ENCODE measurements at places on chromosomes 5 and 9.
A peak's percentile ranks its signal among the peaks of the same experiment; 100 is the strongest.

GRCh38 chr9:89493181-89493580 lies 4.7 kb downstream of the SEMA4D start:
- no peak for DNase-seq

DNA sequence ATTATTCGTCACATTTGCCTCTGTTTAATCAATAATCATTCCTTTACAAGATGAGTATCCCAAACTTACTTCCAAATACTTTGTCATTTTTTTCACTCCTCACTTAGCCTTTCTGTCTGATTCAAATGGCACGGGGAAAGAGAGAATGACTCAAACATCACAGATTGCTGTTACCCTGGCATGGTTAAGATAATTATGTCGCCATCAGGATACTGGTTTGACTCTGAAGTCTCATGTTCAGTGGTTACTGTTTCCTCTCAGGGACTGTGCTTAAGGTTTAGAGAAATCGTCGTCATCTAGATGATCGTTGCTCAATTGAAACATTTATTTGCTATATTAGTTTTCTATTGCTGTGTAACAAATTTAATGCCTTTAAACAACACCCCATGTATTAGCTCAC lies 45.2 kb upstream of the RAD23B start:
- no peak for DNase-seq

DNA sequence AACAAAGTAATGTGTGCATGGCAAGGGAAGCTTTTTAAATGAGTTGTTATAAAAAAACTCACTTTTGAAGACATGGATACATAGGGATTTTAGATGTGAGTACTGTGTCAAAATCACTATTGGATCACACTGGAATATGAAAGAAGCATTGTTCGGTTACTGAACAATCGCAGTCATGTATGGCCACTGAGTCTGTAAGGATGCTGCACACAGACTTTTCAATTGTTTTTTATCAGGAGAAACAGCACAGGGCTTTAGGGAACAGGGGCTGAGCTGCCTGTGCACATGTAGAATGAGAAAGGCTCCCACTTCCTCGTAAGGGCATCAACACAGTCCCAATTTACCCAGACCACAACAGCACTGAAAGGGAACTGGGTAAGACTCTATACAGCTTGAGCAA lies 1333.9 kb upstream of the DMAC1 start:
- DNase-seq = no peak

- DNase-seq = peak; percentile 82
Observed at GRCh38 chr5:134224888-134225779, 739 bp downstream of the PPP2CA start.

- no peak for DNase-seq
Observed at GRCh38 chr5:31113666-31114350, 79.7 kb upstream of the CDH6 start.

DNA sequence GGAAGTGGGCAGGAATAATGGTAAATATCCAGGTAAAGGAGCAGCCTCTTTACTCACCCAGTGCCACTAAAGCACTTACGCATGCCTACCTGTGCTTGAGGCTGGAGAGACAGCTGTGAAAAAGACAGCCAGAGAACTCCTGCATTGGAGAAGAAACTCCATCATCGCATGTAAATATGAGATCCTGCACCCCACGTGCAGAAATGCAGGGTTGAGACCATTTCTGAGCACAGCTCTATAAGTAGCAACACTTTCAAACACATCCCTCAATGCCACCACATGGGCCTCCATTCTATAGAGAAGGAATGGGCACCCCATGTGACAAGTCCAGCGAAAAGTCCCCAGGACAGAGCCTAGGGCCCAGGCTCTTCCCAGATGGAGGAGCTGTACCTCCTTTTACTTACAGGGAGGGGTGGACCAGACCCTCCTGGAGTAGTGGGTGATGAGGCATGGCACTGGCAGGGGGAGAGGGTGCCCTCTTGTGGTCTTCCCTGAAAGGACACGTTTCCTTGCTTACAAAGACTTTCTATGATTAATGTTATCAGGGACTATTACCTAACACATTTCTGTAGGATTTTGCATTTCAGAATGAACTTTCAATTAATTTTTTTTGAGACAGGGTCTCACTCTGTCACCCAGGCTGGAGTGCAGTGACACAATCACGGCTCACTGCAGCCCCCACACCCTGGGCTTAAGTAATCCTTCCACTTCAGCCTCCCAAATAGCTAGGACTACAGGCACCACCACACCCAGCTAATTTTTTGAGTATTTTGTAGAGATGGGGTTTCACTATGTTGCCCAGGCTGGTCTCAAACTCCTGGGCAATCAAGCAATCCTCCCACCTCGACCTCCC lies 55.3 kb upstream of the IL17B start:
- peak; percentile 86 for DNase-seq

DNA sequence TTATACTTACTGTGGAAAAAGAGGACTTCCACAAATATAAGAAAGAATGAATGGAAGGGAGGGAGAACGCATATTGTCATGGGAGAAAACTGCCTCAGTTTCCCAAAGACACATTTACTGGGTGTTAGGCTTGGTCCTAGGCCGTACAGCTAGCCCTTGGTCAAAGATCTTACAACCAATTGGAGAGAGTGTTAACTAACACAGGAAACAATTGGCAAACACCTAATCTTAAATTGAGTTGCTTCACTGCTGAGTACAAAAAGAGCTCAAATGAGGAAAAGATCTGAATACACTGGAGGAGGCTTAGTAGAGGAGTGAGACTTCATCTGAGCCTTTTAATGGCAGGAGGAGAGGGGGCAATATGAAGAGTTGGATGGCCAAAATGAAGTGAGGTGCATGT lies 161.7 kb downstream of the GLIS3 start:
- DNase-seq = no peak

DNA sequence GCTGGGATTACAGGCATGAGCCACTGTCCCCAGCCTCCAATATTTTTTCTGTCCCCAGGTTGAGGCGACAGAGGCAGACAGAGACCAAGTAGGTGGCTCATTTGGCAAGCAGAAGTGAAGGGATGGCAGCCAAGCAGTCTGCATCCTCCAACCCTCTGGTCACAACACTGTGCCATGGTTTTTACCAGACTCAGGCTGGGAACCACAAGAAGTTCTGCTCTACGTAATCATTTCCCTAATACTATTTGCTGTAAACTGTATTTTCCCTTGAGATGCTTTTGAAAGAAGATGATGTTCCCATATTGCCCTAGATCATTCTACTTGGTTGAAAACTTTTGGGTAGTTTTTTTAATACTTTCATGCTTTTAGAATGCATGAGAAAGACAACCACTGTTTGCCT lies 40.5 kb downstream of the PTTG1 start:
- DNase-seq = no peak

DNA sequence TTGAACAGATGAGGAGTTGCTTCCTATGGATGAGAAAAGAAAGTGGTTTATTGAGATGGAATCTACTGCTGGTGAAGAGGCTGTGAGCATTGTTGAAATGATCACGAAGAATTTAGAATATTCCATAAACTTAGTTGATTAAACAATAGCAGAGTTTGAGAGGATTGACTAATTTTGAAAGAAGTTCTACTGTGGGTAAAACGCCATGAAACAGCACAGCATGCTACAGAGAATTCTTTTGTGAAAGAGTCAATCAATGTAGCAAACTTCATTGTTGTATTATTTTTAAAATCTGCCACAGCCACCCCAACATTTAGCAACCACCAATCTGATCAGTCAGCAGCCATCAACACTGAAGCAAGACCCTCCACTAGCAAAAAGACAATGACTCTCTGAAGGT lies 309.1 kb downstream of the SPOCK1 start:
- no peak for DNase-seq

- peak; percentile 84 for DNase-seq
Observed at GRCh38 chr9:105007143-105007542, 79.2 kb upstream of the ABCA1 start.

DNA sequence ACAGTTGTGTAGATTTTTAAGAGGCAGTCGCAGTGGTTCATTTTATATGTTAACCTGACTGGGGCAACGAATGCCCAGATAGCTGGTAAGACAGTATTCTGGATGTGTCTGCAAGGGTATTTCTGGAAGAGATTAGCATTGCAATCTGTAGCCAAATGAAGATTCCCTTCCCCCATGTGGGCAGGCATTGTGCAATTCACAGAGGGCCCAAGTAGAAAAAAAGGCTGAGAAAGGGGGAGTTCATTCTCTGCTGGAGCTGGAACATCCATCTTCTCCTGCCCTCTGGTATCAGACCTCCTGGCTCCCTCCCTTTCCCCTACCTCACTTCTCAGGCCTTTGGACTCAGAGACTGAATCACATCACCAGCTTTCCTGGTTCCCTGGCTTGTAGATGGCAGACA lies 70.6 kb downstream of the TENT4A start:
- no peak for DNase-seq

DNA sequence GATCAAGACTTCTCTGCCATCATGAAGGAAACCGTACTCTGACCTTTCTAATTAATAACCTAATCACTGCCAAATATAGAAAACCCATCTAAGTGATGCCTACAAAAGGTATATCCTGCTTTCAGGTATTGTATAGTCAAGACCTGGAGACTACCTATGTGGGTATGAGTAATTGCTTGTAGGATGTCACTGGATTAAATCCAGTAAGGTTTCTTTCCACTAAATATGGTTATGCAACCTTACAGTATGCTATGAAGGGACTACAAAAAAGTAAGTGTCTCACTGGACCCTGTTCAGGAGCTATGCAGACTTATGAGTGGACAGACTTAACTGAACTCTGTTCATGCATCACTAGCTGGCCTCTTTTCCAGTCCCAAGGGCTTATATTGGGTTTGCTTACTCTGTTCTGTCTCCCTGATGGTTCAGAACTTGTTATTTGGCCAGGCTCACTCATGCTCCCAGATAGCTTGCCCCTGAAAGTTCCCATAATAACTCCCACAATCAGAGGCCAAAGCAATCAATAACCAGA lies 51.1 kb downstream of the PDE6A start:
- DNase-seq = no peak

GRCh38 chr5:72151169-72151568 lies 43.9 kb downstream of the MAP1B start:
- no peak for DNase-seq

DNA sequence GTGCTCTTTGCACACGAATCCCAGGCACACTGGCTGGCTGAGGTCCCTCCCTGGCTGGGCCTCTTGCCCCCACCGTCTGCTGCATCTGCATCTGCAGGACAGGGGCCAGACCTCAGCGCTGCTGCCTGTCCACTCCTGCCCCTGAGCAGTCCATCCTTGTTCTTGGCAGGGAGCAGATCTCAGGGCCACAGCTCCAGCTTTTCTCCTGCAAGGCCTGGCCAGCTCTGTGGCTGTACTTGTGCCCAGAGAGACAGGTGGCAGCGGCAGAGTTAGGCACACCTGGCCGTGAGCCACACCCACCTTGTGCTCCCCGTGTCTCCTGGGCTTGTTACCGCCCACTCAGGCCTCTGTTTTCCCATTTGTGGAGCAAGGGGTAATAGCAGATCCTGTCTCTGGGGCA lies 13.9 kb downstream of the NEK6 start:
- DNase-seq = no peak

- DNase-seq = peak; percentile 78
Observed at GRCh38 chr9:76403352-76403751, 9.1 kb upstream of the RFK start.

DNA sequence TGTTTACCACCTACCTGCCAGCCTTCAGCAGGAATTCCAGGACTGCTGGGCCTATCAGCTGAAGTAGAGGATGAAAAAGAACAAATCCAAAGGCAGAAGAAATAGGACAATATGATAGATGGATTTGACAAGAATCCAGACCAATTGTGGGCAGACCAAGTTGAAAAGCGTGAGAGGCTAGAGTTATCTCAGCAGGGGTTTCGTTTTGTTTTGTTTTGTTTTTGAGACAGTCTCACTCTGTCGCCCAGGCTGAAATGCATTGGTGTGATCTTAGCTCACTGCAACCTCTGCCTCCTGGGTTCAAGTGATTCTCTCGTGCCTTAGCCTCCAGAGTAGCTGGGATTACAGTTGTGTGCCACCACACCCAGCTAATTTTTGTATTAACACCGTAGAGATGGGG lies 113.2 kb downstream of the PALM2AKAP2 start:
- no peak for DNase-seq

DNA sequence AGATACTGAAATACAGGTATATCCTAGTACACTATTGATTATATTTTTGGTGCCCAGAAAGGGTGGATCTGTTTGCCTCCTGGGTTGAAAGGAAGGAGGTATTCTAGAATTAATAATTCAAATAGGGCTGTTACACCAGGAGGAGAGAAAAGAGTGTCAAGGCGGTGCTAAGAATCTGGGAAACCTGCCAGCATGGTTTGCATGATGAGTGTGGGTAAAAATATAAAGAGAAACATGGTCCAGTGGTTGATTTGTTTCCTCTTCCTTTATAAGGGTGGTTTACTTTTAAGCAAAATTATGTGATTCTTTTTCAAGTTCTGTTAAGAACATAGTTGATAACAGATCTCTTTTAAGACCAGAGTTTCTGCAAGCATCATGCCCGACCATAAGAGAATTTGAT lies 69.4 kb upstream of the NFIB start:
- peak; percentile 14 for DNase-seq

DNA sequence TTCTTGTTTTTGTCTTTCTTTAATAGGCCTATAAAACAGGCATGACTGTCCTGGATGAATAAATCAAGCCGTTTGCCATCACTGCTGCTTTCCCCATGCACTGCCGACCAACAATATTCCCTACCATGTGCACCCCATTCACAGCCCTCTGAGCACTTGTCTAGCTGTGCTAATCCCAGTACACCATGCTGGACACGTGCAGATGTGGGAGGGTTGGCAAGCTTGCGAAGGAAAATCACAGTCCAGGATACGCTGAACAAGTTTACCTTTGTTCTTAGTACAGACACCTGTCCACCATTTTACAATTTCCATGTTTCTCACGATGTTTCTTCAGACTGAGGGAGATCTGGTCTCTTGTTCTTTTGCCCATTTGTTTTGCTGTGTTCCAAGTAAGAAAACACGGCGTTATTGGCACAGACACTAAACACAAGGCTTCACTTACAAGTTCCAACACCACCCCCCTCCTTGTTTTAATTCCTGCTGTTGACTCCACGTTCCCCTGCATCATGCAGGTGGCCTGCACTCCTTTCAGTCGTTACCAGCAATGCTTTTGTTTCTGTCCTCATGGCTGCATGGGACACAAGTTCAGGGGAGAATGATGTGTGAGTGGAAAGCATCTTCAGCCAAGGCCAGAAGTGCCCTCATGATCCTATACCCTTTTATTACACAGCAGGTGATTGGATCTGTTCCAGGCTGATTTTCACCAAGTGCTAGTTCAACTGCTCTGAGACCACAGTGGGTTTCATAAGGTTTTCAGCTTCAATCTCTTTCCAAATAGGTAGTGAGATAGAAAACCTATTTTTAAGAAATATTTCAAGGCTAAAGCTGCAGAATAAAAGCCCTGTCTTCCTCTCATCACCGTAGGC lies 608.9 kb downstream of the IRX1 start:
- DNase-seq = no peak

DNA sequence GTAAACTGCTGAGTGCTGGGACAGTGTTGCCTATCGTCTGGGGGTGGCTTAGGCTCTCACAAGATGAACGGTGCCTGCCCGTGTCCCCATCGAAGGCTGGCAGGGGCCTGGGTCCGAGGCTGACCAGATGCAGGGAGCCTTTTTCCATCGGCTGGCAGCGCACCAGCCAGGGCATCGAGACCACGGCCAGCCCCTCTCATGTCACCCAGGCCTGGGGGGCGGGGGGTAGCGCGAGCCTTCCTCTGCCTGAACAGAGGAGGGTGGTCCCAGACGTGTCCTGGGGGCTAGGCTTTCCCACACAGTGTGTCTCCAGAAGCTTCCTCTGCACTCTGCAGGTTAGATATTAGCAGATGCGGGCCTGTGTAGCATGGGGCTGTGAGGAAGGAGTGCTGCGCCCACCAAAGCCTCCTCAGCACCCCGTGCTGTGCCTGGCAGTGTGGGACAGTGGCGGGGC lies 17.3 kb downstream of the FGD3 start:
- DNase-seq = no peak
